PC-3 (cell line): ENCODE measurements at places on chromosomes 7 and 10.

DNA sequence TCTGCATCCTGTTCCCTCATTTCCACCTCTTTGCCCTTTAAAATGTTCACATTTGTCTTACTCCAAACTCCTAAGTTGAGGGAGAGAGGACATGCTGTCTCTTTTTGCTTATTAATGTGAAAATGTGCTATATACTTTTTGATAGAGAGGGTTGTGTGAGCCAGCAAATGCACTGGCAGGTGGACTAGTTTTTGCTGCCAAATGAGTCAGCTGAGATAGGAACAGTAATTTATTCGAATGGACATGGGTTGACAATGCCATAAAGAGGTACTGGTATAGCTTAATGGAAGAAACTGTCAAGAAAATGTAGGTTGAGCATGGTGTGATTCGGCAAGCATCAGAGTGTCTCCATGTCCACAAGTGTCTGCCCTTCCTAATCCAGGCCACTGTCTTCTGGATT is 9.2 kb upstream of the TRUB1 start:
- DNase-seq, result no peak

GRCh38 chr10:3924344-3924743 is 139.3 kb upstream of the KLF6 start:
- peak; percentile 68 for DNase-seq

GRCh38 chr10:85641479-85642009 is 725.1 kb downstream of the GRID1 start:
- DNase-seq, result peak; percentile 15

DNA sequence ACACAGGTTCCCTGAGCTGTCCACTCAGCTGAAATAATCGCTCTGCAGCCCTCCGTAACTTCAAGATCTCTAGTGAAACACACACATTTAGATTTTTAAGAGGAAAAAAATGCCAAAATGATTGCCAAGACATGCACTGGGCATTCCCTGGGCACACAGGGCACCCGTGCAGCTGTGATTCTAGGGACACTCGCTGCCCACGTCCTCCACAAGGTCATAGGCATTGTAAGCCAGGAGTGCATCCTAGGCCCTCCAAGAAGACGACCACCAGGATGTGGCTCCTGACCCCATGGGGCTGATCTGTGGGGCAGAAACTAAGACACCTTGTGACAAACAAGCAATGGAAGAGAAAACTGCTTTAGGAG is 563.3 kb downstream of the PTPRN2 start:
- no peak for DNase-seq

- DNase-seq, result no peak
Observed at GRCh38 chr7:138064856-138065357, 11.4 kb upstream of the AKR1D1 start.
